ENCODE measurements at places on chromosomes 12 and 14. TPM values are rescaled to one million over a fixed set of nuclear protein-coding genes. Genes with fewer than 3 reads are reported as not detected.

The LMNTD1 gene
- 4.3 TPM for total RNA-seq

The TMEM132D gene
- total RNA-seq, result not detected

The VSIG10 gene
- 10.0 TPM for total RNA-seq

GRCh38 chr12:88227263-88227662, 85.2 kb downstream of the TMTC3 start:
- no peaks in the 10 kb centered on the region for H3K4me1 ChIP-seq
- no peaks in the 10 kb centered on the region for H3K27me3 ChIP-seq
- no peak overlapping the region for H3K4me3 ChIP-seq

GRCh38 chr14:103518422-103519042, 4.1 kb downstream of the CKB start:
- H3K27ac ChIP-seq, result no peak overlapping the region
- H3K27me3 ChIP-seq, result peaks cover 12% of the 10 kb centered on the region
- H3K36me3 ChIP-seq, result peaks cover 2% of the 10 kb centered on the region
- H3K4me3 ChIP-seq, result no peak overlapping the region
- peak; percentile 29 for DNase-seq
- peaks cover 18% of the 10 kb centered on the region for H3K4me1 ChIP-seq

GRCh38 chr12:91931111-91931510, 214.5 kb downstream of the BTG1 start:
- no peak overlapping the region for H3K4me3 ChIP-seq
- no peaks in the 10 kb centered on the region for H3K36me3 ChIP-seq

- H3K27ac ChIP-seq, result no peak overlapping the region
- peaks cover 16% of the 10 kb centered on the region for H3K36me3 ChIP-seq
- H3K4me3 ChIP-seq, result no peak overlapping the region
- H3K27me3 ChIP-seq, result no peaks in the 10 kb centered on the region
- H3K4me1 ChIP-seq, result no peaks in the 10 kb centered on the region
- DNase-seq, result peak; percentile 24
Observed at GRCh38 chr12:64480148-64480547, 28.2 kb downstream of the TBK1 start.

DNA sequence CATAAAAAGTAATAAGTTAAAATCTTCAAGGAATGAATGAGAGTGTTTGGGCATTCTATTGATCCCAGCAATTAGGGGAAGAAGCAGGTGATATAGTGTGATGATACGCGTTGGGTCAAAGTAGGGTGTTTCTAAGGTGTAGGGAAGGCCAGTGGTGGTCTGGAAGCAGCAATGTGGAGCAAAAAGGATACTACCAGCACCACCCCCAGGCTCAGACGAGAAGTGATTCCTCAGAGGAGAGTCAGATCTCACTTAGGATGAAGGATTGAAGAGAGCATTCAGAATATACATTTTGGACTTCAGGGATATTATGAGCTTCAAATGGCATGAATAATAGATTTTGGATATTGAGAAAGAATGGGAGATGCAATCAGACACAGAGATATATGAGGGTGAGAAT, 497.6 kb downstream of the RMST start:
- no peaks in the 10 kb centered on the region for H3K36me3 ChIP-seq
- H3K4me1 ChIP-seq, result no peaks in the 10 kb centered on the region
- no peaks in the 10 kb centered on the region for H3K27me3 ChIP-seq
- no peak overlapping the region for H3K4me3 ChIP-seq
- H3K27ac ChIP-seq, result no peak overlapping the region
- DNase-seq, result no peak

DNA sequence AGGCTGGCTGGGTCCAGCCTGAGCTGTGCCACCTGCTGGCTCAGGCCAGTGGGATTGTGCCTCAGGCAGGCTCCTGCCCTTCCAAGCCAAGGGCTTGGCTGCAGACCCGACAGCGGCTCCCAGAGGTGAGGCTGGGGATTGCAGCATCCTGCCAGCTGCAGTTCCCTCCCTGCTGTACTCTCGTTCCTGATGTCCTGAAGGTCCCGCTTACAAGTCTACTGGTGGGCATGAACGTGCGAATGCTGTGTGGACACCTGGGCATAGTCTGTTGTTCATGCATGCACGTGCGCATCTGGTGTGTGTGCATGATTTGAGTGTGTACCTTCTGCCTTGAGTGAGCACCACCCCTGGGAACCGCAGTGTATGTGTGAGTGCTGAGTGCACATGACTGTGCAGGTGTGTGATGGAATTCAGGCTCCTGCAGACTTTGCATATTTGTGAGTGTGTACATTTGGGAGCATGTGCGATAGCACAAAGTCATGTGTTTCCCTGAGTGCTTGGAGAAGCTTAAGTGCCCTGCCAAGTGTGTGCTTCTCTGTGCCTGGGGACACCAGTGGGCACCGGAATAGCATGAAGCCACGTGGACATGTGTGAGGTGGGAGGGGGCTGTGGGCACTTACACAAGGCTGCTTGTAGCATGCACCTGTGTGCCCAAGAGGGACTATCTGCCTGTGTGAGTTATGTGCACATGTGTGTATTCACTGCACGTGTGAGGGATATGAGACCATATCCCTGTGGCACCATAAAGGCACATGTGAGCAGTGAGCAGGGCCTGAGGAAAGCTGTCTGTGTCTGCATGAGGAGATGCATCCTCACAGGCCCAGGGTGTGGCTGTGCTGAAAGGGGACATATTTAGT, 19.3 kb upstream of the KRT7 start:
- peak; percentile 78 for DNase-seq
- peaks cover 9% of the 10 kb centered on the region for H3K4me1 ChIP-seq
- H3K27me3 ChIP-seq, result no peaks in the 10 kb centered on the region
- H3K36me3 ChIP-seq, result no peaks in the 10 kb centered on the region

- H3K4me3 ChIP-seq, result no peak overlapping the region
- no peaks in the 10 kb centered on the region for H3K27me3 ChIP-seq
- no peaks in the 10 kb centered on the region for H3K36me3 ChIP-seq
- no peak overlapping the region for H3K27ac ChIP-seq
- peaks cover 2% of the 10 kb centered on the region for H3K4me1 ChIP-seq
- DNase-seq, result no peak
Observed at GRCh38 chr12:24049101-24049500, 99.6 kb upstream of the SOX5 start.

DNA sequence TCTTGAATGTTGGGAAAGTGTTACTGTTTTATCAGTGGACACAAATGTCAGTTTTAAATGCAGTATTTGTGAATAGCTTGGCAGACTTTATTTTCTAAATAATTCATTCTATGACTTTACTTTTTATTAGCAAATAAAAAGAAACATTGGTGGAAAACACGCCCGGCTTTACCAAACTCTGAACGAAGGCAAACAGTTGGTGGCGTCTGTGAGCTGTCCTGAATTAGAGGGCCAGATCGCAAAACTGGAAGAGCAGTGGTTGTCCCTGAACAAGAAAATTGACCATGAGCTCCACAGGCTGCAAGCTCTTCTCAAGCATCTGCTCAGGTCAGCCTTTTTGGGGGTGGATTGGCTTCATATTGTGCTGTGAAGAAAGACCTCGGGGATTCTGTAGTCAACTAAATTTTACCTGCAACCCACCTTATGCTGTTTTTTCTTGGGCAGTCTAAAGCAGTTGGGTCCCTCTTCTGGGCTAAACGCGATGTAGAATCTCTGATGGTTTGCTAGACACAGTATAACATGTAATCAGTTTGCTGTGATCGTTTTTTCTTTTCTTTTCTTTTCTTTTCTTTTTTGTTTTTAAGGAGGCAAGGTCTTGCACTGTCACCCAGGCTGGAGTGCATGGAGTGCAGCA, 156.4 kb downstream of the ESR2 start:
- no peaks in the 10 kb centered on the region for H3K27me3 ChIP-seq
- H3K4me3 ChIP-seq, result no peak overlapping the region
- peak; percentile 8 for DNase-seq

- H3K27me3 ChIP-seq, result peaks cover 2% of the 10 kb centered on the region
- DNase-seq, result no peak
- no peak overlapping the region for H3K27ac ChIP-seq
- no peaks in the 10 kb centered on the region for H3K36me3 ChIP-seq
Observed at GRCh38 chr12:123815968-123816367, 53.9 kb downstream of the DNAH10 start.

DNA sequence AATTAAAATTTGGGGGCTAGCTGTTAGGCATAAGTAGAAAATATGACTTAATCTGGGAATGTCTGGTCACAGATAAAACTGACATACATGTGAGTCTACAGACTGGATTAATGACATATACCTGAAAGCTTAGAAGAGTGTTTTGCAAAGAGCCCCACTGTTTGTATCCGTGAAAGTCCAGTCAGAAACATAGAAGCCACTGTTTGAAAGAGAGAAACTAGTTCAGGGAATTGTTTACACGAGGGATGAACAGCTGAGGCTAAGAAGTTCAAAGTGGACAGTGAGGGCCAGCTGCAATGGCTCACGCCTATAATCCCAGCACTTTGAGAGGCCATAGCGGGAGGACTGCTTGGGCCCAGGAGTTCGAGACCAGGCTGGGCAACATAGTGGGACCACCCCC, 36.2 kb upstream of the SGPP1 start:
- H3K27me3 ChIP-seq, result no peaks in the 10 kb centered on the region
- H3K27ac ChIP-seq, result no peak overlapping the region
- H3K4me3 ChIP-seq, result no peak overlapping the region
- no peaks in the 10 kb centered on the region for H3K4me1 ChIP-seq
- H3K36me3 ChIP-seq, result no peaks in the 10 kb centered on the region

GRCh38 chr14:92688434-92689375, 59.7 kb downstream of the LGMN start:
- H3K4me3 ChIP-seq, result no peak overlapping the region
- H3K4me1 ChIP-seq, result peaks cover 7% of the 10 kb centered on the region
- no peaks in the 10 kb centered on the region for H3K27me3 ChIP-seq
- H3K36me3 ChIP-seq, result peaks cover 26% of the 10 kb centered on the region
- no peak overlapping the region for H3K27ac ChIP-seq

DNA sequence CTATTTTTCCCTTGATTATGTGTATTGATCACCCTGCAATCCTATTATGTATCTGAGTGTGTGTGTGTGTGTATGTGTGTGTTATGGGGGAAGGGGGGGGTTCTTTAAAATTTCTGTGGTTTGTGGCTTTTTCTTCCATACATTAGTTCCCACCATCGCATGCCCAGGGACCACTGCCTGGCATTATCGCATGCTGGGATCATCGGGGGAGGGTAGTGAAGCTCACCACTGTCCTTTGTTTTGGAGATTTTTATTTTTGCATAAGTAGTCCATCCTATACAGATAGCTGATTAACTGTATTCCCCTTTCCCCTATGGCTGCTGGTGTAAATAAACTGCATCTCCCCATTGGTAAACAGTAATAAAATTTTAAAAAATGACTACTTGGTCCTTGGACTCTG, 3.4 kb downstream of the ATXN7L3B start:
- H3K4me3 ChIP-seq, result no peak overlapping the region
- H3K4me1 ChIP-seq, result peaks cover 12% of the 10 kb centered on the region
- H3K36me3 ChIP-seq, result peaks cover 10% of the 10 kb centered on the region
- no peaks in the 10 kb centered on the region for H3K27me3 ChIP-seq
- H3K27ac ChIP-seq, result no peak overlapping the region
- no peak for DNase-seq

DNA sequence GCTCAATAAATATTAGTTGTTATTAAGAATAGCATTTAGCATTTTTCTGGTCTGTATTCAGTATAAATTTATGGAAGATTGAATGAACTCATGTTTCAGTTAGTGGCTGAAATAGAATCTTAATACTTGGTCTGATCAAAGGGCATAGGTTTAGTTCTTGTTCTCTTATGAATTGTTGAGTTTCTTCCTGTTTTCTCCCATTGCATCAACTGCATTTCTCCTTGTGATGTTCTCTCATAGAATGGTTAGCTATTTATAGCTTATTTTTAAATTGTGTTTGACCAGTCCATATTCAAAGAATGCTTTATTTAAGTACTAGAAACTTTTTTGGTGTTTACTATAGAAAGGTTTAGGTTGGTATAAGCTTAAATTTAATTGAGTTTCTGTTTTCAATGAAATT, 29.8 kb downstream of the APAF1 start:
- no peak overlapping the region for H3K4me3 ChIP-seq
- DNase-seq, result no peak
- no peaks in the 10 kb centered on the region for H3K4me1 ChIP-seq
- H3K36me3 ChIP-seq, result peaks cover 32% of the 10 kb centered on the region
- H3K27ac ChIP-seq, result no peak overlapping the region
